ENCODE measurements at places on chromosomes 11 and 22. TPM values are rescaled to one million over a fixed set of nuclear protein-coding genes. Genes with fewer than 3 reads are reported as not detected.
A peak's percentile ranks its signal among the peaks of the same experiment; 100 is the strongest.

DNA sequence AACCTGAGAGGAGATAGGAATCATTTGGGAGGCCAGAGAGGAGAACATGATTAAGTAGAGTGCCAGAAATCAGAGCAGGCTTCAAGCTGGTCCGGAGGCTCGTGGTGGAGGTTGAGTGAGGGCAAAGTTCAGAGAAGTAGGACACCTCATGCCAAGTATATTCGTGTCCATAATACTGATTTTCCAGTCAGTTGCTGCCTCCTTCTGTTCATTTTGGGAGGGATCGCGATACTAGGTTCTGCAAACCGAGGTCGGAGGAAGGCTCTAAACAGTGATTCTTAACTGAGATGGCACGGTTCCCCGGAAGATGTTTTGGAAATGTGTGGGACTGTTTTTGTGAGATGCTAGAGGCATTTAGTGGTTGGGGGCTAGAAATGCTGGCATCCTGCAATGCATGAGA lies 13.6 kb upstream of the CD3E start:
- no peak overlapping the region for H3K27ac ChIP-seq
- peaks cover 5% of the 10 kb centered on the region for H3K4me1 ChIP-seq
- H3K4me3 ChIP-seq = no peak overlapping the region
- no peaks in the 10 kb centered on the region for H3K36me3 ChIP-seq
- peak; percentile 48 for DNase-seq
- no peaks in the 10 kb centered on the region for H3K27me3 ChIP-seq

DNA sequence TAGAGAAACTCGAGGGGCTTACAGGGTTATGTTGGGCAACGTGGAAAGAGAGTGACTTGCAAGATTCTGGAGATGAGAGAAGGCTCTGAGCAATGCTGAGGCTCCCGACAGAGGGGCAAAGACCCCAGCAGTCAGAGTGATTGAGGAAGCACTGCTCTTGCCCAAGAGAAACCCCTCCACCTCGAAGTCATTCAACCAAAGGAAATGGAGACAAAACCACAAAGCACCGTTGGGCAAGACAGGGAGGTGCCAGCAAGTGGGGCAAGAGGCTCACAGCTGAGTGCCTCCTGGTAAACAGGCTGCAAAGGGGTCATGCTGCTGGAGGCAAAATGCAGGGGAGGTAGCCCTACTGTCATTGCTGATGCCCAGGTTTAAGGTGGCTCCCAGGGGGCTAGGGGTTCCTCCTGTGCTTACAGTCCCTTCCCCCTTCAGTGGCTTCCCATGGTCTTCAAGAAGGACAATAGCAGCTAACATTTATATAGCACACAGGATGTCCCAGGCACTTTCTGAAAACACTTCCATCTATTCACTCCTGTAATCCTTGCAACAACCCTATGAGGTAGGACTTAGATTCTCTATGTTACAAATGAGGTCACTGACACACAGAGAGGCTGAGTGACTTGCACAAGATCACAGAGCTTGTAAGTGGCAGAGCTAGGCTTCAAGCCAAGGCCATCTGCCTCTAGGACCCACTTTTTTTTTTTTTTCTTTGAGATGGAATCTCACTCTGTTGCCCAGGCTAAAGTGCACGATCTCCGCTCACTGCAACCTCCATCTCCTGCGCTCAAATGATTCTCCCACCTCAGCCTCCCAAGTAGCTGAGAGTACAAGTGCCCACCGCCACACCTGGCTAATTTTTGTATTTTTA lies 18.1 kb upstream of the MYH9 start:
- peak; percentile 67 for DNase-seq
- peak overlapping the region; percentile 64 for H3K27ac ChIP-seq
- no peak overlapping the region for H3K4me3 ChIP-seq
- peaks cover 71% of the 10 kb centered on the region for H3K4me1 ChIP-seq

DNA sequence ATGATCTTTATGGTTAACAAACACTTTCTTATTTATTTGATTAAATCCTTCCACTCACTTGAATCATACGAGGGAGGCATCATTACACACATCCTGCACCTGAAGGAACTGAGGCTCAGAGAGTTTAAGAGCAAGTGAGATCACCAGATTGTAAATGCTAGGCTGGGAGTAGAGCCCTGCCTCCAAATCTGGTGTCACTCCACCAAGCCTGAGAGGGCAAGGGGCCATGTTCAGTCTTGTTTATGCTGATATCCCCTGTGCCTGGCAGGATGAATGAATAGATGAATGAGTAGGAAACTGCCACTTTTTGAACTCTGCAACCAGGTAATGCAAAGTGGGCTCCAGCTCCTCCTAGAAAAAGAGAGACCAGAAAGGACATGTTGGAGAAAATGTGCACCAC lies 59.1 kb downstream of the RASSF10 start:
- no peak for DNase-seq
- peaks cover 12% of the 10 kb centered on the region for H3K27me3 ChIP-seq
- no peaks in the 10 kb centered on the region for H3K4me1 ChIP-seq
- H3K36me3 ChIP-seq = no peaks in the 10 kb centered on the region

- H3K4me3 ChIP-seq = no peak overlapping the region
- H3K36me3 ChIP-seq = no peaks in the 10 kb centered on the region
- no peaks in the 10 kb centered on the region for H3K4me1 ChIP-seq
These were observed 24.6 kb downstream of the RCN1 start for GRCh38 chr11:32115446-32115845.

Gene YAP1
- 0.86 TPM for total RNA-seq

Gene MCHR1
- not detected for total RNA-seq
